ENCODE measurements at places on chromosomes 6 and 20. TPM values are rescaled to one million over a fixed set of nuclear protein-coding genes. Genes with fewer than 3 reads are reported as not detected.

The GABRR1 gene
- not detected for total RNA-seq

The ENPP4 gene
- total RNA-seq, result 7.3 TPM

The SLC22A1 gene
- 0.31 TPM for total RNA-seq

The GPANK1 gene
- total RNA-seq, result 8.6 TPM

The TRPC4AP gene
- 61.0 TPM for total RNA-seq

The SMLR1 gene
- total RNA-seq, result not detected

The TRMT6 gene
- 18.1 TPM for total RNA-seq

The ZFAND3 gene
- 34.2 TPM for total RNA-seq

The STMND1 gene
- not detected for total RNA-seq

The MED20 gene
- 27.3 TPM for total RNA-seq

The SLC17A1 gene
- not detected for total RNA-seq

The STXBP5 gene
- total RNA-seq, result 35.2 TPM

The SLC22A16 gene
- total RNA-seq, result not detected

The MUCL3 gene
- not detected for total RNA-seq

The CFAP206 gene
- total RNA-seq, result not detected

The CLPSL1 gene
- not detected for total RNA-seq

GRCh38 chr6:10266462-10266861, 148.4 kb downstream of the TFAP2A start:
- no peak for DNase-seq

DNA sequence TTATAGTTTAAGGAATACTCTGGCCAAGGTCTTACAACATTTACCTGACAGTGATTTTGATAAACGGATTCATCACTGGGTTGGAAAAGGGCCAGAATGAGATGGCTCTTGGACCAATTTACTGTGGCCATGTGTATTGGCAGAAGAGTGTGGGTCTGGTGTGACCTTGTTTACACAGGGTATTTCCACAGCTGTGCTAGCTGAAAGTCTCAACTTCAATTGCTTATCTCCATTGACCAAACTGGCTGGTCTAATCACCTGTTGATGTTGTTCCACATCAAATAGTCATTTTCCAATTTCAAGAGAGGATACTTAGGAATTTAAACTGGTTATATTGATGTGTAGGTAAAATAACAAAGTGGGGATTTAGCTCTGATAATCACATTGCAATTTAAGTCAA, 501.6 kb upstream of the MAP3K7 start:
- DNase-seq, result no peak

DNA sequence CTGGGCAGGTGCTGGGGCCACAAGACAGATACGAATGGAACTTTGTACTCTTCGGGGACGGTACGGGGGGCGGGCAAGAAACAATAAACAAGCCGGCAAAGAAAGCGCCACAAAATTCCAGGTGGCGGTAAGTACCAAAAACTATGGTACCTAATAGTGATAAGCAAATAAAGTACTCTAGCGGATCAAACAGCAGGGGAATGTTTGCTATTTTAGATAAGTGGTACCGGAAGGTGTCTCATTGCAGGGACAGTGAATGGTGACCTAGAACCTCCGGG, 15.1 kb upstream of the RIPK1 start:
- no peak for DNase-seq

- DNase-seq, result no peak
Measured at GRCh38 chr6:109301418-109301817, 80.8 kb downstream of the CD164 start.

- peak; percentile 62 for DNase-seq
Measured at GRCh38 chr6:9540534-9541126, 874.2 kb downstream of the TFAP2A start.

- no peak for DNase-seq
Measured at GRCh38 chr6:54787825-54788224, 58.7 kb upstream of the FAM83B start.

DNA sequence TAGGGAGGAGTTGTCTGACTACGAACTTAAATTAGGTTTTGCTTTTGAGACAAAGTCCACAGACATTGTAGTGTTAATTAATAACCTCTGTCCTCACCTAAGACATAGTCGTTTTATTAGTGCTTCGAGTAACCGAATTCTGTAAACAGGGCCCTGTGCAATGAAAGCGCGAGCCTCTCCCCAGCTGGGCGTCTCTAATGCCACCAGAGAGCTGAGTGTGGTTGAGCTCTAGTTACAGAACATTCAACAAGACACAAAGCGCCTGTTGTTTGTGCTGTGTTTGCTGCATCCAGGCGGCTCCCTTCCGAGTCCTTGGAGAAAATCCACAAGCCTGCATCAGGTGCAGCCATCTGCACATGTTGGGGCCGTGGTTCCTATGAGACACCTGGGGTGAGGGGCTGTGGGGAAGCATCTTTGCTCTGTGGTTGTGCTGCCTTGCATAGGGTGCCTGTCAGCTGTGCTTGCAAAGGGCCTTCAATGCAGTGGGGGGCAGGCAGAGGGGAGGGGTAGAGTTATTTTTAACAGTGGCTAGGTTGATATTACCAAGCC, 63.9 kb downstream of the CD164 start:
- peak; percentile 93 for DNase-seq

DNA sequence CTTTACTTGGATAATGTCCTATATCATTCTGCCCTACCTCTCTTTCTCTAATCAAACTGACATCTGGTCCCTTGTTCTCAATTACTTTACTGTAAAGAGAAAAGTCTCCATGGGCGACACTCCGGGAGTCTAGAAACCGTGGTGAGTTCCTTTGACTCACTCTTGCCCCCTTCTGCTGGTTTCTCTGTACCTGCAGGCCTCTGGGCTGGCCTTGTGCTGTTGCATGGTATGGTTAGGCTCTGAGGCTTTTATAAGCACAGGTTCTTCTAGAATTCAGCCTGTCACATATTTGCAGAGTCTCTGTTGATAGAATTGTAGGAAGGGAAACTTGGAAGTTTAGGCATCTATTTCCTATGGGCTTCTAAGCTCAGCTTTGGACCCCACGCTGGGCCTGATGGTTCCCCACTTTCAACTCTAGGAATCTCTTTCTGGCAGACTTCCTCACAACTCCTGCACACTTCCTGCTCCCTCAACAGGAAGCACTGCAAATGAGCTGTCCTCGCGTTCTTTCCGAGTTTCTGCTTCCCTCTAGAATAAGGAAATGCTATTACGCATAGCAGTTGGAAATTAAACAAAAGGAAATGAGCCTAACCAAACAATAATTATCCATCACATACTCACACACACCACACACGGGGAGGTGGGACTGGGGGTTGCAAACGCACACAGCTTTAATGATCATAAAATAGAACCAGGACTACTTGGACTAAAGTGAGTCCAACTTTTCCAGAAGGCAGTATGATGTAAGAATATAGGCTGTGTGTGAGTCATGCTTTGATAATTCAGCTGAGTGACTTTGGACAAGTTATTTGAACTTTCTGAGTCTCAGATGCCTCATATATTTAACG, 683.3 kb downstream of the QKI start:
- no peak for DNase-seq

DNA sequence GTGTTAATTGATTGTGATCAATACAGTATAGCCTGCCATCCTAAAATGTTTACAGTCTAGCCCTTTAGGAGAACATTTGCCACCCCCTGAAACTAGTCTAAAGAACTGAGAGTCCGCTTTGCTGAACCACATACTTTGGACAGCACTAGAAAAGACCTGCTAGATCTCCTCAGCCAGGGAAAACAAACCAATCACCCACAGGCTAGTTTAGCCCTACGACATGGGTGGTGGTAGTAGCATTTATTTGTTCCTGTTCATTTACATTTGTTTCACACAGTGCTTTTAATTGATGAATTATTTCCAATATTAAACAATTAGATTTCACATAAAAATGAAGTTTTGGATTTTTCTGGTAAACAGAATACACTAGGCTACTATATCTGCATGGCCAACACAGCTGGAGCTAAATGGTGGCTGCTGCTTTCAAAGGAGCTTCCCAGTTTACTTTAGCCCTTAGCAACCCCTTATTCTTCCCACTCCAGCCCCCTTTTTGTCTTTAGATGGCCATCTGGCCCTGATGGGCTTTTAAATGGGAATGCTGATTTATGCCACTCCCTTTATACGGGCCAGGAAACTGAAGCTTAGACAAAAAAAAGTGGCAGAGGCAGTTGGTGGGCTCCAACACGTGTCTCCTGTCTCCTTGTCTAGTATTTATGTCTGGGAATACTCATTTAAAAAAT, 72.4 kb downstream of the ADGRG6 start:
- no peak for DNase-seq

DNA sequence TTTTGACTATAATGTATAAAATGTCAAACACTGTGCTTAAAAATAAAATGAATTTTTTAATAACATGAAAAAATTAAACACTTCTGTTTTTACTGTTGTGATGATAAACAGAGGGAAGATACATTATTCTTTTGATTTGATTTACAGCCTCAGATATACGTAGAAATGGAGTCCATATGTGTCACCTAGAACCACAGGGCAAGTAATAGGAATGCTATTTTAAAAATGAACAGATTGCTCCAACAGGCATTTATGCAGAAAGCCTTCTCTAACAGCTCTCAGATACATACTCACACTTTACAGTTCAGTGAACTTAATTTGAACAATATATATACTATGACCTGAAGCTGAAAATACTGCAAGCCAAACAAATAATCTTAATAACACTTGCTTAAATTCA, 1551.0 kb downstream of the GRIK2 start:
- no peak for DNase-seq

DNA sequence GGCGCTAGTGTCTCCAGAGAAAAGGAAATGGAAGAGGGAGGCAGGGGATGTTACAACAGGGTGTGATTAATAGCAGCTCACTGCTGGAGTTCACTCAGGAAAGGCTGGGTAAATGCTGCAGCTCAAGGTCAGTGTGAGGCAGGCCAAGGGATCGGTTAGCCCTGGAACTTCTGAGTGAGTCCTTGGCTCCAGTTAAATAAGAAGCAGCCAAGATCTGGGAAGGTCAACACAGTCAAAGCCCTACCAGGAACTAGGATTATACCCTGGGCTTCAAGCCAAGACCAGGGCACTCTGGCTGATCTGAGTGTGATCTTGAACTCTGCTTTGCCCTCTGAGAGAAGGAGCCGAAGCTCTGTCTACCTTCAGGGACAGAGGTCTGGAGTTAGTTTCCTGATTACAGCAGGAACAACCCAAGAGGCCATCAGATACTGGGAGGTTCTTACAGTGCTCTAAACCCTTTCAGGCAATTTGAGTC, 44.3 kb downstream of the TPD52L1 start:
- DNase-seq, result peak; percentile 83

GRCh38 chr6:153028286-153028685, 25.8 kb upstream of the MTRF1L start:
- DNase-seq, result no peak

GRCh38 chr6:74925683-74926082, 280.2 kb downstream of the COL12A1 start:
- DNase-seq, result no peak

- DNase-seq, result no peak
Measured at GRCh38 chr6:31933537-31933936, 6.0 kb downstream of the C2 start.

DNA sequence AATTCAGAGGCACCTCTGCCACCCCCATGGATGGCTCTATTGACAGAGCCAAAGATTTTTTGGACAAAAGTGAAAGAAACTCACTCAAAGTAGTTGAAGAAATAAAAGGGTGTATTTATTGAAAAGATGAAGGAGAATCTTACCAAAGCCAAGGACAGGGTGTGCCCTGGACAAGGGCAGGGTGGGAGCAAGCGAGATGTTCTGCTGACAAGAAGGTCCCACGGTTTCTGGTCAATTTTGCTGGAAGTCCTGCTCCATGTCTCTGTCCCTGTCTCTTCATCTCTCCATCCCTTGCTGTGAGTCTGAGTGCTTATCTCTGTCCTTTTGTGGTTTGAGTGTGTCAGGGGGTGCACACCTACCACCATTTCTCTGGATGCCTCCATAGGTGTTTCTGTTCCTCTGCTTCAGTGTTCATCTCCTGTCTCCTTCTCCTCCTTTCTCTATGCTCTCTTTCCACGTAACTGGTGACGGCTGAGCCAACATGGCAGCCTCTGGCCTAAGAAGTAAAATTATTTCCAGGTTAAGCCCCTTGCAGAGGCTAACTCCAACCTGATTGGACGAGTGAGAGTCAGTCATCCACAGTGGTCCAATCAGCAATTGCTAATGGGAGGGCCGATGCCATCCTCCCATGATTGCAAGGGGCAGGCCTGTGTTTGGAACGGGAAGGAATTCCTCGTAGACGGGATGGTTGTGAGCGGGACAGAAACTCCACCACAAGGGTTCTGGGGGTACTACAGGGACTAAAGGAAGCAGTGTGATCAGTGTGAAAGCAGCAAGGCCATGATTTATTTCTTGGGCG, 502.1 kb upstream of the CDH4 start:
- DNase-seq, result no peak

DNA sequence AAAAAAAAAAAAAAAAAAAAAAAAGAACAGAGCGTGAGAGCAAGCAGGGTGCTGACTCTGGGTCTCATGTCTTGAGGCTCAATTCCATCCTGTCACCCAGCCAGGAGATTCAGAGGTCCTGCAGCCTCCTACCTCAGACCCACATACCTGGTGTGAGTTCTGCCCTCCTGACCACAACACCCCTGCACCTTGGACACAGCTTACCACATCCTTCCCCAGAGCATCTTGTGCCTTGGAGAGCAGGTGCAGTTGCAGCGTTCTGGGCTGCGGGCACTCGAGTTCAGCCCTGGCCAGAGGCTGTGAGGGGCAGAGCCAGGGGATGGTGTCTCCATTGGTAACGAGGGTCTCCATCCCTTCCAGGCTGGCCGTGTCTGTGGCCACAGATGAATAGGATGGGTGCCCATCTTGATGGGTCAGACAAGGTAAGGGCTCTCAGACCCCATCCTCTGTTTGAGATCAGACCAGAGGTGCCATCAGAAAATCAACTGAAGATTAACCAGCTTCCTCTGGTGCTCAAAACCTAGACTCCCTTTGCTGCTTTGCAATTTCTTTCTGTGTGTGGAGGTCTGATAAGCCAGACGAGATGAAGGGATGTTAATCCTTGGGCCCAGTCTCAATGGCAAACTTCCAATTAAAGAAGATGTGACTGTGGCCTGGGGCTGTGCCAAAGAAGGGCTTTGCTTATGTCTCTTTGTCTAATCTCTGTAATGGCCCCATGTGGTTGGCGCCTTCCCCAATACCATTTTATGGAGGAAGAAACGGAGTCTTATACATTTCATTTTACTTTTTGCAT, 14.7 kb upstream of the ZNF831 start:
- DNase-seq, result no peak

GRCh38 chr6:89180971-89181370, 35.1 kb downstream of the PM20D2 start:
- peak; percentile 9 for DNase-seq

Data from myocyte (in vitro differentiated cells).